ENCODE measurements at places on chromosomes 1 and 21.

GRCh38 chr1:201903135-201903534 lies 14.4 kb downstream of the SHISA4 start:
- no peak for DNase-seq

GRCh38 chr1:240501115-240501514 lies 110.8 kb downstream of the GREM2 start:
- DNase-seq, result no peak

GRCh38 chr1:86852289-86852688 lies 61.6 kb downstream of the SELENOF start:
- no peak for DNase-seq

GRCh38 chr21:44761011-44761729 lies 40.5 kb downstream of the UBE2G2 start:
- peak; percentile 45 for DNase-seq

GRCh38 chr1:209106237-209106741 lies 477.2 kb upstream of the CAMK1G start:
- peak; percentile 42 for DNase-seq

GRCh38 chr1:8886589-8886988 lies 8.1 kb upstream of the ENO1 start:
- DNase-seq, result no peak

DNA sequence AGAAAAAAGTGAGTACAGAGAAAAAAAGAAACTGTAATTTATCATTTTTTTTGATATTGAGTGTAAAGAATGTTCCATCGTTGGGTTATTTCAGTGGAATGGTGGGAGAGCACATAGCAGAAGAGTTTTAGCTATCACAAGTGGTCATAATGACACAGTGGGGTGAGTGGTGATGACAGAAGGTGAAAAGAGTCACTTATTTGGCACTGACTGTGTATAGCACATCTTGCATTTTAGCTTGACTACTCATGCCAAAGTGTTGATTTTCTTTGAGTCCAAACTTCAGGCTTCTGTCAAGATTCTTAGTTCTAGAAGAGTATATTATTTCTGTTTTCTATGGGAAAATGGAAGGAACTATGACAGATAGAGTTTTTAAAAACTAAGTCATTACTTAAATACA lies 261.2 kb downstream of the GRIK1 start:
- no peak for DNase-seq

DNA sequence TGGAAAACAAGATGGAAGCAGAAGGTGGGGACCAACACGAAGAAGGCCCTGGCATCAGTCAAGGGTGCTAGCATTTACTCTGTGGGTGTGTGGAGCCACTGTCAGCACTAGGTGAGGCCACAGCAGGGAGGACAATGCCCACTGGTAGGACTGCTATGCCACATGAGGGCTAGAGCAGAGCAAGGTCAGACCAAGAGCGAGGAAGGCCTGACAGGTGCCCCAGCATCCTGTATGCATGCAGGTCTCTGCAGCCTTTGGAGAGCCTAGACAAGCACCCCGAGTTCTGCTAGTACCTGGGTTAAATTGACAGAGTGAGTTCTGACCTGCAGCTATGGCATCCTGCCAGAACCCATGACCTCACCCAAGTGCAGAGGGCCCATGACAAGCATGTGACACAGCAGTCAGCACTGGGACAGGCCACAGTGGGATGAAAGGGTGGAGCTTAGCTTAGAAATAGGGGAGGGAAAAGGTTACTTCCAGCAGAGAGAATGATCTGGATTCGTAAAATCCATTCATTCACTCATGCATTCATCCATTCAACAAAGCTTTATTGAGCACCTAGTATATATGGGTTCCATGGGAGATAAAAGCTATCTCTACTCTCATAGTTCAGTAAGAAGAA lies 9.0 kb upstream of the CSF1 start:
- no peak for DNase-seq

- no peak for DNase-seq
Measured at GRCh38 chr21:40060083-40060677, 192.9 kb downstream of the PCP4 start.

DNA sequence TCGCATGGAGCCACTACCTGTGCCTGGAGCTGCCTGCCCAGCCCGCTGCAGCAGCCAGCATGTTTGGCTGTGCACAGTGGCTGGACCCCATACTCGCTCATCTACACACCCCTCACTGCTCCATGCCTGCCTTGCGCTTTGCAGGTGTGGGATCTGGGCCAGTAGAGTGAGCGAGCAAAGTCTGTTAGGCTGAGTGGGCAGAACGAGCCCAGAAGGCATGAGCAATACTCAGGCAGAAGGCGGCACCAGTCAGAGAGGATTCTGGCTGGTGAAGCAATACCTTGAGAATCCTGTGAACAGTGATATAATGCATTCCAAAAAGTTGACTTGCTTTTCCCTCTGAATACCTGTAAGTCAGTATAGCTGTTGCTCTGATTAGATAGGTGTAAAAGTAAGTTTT lies 816.4 kb downstream of the KCNT2 start:
- no peak for DNase-seq

DNA sequence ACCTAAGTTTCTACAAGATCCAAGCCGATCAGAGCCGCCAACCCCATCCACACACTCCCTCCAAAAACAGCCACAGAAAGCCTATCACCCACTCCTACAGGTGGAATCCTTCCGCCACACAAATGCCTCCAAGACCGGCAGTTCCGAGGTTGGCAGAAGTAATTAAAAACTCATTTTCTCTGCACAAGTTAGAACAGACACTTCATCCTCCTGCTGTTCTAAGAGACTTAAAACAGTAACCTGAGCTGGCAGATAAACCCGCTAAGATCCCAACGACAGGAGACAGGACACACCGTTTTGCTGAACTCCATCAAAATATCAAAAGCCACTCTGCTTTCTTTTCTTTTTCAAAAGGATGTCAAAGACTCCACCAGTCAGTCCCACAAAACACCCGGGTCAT lies 2.8 kb downstream of the SSBP3 start:
- DNase-seq, result no peak

DNA sequence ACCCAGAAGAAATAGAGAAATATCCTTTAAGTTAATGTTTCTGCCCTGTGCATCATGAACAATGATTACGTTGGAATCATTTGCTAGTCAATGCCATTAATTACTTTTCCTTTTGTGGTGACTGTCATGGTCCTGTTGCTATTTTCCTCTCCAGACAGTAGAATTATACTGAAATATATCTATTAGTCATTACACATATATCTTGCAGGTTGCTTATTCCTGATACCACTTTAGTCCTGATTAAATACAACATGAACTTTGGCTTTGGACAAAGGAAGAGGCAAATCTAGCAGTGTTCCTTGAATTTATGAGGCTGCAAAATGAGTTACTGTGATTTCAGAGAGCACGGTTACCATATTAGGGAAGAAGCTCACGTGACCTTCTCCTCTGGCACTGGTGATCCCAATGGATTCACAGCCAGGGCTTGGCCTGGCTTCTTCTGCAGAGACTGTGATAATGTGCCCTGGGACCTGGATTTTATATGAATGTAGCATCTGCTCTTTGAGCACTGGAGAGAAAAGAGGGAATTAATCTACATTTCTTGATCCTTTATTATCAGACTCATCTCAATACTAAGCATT lies 12.4 kb upstream of the KRTAP19-8 start:
- no peak for DNase-seq

- DNase-seq, result no peak
Measured at GRCh38 chr1:243598433-243598832, 251.6 kb downstream of the AKT3 start.

DNA sequence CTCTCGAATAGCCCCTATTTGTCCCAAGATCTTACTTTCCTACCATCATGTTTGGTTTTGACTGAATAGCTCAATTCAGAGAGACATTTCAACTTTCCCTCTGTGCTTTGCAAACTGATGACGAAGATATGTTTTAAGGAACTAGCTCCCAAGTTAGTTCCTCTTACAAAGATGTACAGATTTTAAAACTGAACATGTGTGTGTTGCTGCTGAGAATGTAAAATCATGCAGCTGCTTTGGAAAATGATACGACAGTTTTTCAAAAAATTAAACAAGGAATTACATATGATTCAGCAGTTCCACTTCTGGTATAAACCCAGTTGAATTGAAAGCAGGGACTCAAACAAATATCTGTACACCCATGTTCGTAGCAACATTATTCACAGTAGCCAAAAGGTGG lies 33.6 kb downstream of the KIF26B start:
- DNase-seq, result no peak

GRCh38 chr1:184051138-184051484 lies 419 bp upstream of the TSEN15 start:
- DNase-seq, result no peak

- peak; percentile 47 for DNase-seq
Measured at GRCh38 chr1:112718691-112719418, 3.7 kb upstream of the PPM1J start.

DNA sequence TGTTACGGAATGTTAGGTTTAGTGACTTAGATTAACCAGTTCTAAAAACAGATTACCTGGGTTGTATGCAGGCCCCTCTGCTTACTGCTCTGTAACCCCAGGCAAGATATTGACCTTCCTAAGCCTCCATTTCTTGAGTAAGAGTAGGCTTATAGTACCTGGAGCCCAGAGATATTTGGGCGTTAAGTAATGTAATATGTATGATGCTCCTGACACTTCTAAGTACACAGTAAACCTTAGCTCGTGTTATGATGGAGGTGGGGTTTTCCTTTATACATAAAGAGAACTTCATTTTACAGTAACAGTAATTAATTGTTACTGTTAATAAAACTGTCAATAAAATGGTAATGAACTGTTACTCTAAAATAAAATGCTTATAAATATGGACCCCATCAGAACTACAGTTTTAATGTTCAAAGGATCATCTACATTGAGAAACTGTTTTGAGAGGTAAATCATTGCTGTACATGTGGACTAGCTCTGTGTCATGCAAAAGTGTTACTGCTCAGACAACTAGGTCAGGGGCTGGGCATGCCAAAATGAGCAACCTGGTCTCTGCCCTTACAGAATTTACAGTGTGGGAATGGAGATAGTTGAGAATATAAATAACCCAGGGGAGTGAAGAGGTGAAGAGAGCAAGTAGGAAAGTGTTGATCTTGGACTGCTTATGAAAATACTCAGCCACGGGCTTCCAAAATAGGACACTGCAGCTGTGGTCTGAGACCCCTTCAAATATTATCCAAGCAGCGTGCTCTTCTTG lies 26.6 kb downstream of the LRRC8C start:
- DNase-seq, result no peak

- no peak for DNase-seq
Measured at GRCh38 chr1:181296180-181296579, 187.1 kb upstream of the CACNA1E start.

DNA sequence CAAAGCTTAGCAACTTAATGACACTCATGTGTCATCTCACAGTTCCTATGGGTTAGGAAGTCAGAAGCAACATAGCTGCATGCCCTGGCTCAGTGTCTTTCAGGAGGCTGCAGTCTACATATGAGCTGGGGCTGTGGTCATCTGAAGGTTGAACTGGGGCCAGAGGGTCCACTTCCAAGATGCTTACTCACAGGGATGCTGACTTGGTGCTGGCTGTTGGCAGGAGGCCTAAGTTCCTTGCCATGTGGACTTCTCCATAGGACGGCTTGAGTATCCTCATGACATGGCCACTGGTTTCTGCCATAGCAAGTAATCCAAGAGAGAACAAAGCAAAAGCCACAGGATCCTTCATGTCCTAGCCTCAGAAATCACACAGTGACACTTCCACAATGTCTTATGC lies 12.1 kb upstream of the FAM43B start:
- DNase-seq, result no peak

DNA sequence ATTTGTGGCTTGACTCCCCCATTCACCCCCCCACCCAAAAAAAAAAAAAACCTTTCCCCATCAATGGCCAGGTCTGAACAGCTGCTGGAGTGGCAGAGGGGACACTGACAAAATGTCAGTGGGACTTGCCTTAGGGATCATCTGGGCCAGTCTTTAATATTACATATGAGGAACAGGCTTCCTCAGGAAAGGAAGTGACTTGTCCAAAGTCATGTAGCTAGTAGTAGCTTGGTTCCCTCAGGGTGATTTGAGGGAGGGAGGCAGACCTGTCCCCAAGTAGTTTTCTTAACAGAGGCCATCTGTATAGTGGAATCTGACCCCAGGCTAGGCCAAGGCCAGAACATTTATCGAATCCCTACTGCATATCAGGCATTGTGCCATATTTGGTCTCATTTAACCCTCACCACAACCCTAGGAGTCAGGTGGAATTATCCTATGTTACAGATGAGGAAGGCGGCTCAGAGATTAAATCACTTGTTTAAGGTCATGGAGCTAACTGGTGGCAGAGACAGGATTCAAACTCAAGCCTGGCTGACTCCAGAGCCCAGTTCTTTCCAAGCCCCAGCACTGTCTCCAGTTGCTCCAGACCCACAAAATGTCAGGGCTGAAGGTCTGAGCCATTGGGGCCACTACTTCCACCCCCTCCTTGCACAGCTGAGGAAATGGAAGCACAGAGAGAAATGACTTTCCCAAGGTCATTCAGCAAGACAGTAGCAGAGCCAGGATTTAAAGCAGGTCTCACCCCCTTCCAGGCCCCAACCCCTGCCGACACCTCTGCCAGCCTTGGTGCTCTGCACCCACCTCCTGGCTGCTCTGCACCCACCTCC lies 10.4 kb downstream of the ZBTB7B start:
- DNase-seq, result no peak

DNA sequence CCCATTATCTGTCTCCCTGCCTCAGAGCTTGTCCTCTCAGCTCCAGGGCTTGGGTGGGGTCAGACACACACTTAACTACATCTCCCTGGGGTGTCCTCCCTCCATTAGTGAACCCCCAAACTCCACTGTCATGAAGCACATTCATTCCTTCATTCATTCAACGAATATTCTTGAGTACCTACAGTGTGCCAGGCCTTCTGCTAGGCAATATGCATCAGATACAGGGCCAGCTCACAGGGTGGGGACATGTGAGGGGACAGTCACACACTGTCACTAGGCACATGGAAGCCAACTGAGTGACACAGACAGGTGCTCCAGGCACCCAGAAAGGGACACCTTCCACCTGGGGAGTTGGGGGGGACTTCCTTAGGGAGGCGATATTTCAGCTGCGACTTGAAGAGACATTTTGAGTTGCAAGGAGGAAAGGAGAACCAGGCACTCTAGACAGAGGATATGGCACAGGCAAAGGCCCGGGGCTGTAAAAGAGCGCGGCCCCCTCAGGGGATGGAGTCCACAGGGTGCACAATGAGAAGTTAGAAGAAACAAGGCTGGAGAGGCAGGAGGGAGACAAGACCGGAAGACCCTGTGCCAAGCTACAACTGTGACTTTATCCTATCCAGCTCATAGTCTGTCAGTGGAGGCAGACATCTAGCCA lies 8.7 kb upstream of the S100A8 start:
- no peak for DNase-seq

- DNase-seq, result no peak
Measured at GRCh38 chr1:234702342-234703000, 92.5 kb upstream of the IRF2BP2 start.
